ENCODE measurements at places on chromosomes 12 and 14. TPM values are rescaled to one million over a fixed set of nuclear protein-coding genes. Genes with fewer than 3 reads are reported as not detected.

GRCh38 chr14:77469067-77469505, 11.2 kb downstream of the AHSA1 start:
- peak; percentile 38 for DNase-seq

GRCh38 chr12:43237238-43237879, 314.6 kb downstream of the ADAMTS20 start:
- DNase-seq, result no peak

DNA sequence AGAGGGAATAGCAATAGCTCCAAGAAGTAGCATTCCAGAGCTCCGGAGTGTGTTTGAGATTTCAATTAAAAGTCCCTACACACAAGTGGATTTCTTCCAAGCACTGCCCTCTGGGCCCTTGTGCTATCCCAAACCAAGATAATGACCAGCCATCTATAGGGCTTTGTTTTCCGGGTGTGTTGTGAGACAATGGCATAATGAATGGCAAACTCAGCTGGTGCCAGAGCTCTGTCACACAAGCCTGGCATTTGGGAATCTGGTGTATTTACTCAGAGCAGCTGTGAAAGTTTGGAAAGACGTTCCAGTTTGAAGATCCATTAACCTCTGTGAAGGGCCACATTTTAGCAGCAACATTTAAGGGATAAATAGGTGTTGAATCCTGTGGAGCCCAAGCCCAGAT, 61.2 kb upstream of the TMTC2 start:
- no peak for DNase-seq

DNA sequence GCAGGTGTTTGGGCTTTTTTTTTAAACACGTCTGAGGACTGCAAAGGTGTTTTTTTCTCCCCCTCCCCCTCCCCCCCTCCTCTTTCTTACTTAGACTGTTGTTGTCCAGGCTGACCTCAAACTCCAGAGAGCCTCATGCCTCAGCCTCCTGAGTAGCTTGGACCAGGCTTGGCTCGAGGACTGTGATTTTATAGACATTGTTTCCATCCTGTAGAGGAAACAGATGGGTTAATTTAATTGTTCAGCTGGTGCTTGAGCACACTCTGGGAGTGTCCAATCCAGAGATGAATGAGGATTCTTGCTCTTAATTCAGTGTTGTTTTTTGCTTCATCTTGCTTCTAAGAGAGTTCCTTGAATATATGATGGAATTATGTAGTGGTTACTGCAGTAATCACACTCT, 42.1 kb downstream of the RASSF3 start:
- DNase-seq, result no peak

DNA sequence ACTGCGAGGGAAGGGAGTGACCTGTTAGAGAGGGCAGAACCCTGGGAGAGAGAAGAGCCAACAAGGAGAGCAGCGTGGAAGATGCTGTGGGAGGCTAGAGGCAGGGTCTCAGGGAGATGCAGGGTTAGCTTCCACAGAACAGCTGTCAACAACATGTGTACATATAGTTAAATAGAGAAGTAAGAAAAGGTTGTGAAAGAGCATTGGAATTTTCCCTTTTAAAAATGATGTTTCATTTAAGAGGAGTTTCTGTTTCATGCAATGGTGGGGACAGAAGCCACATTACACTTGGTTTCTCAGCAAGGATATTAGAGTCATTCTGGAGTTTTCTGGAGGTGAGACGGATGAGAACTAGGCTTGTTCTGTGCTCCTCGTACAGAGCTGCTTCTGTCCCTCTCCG, 23.8 kb upstream of the TBC1D30 start:
- DNase-seq, result no peak

The CKAP4 gene
- total RNA-seq, result 70.2 TPM

The RXYLT1 gene
- total RNA-seq, result 15.5 TPM

The NKX2-1 gene
- not detected for total RNA-seq

DNA sequence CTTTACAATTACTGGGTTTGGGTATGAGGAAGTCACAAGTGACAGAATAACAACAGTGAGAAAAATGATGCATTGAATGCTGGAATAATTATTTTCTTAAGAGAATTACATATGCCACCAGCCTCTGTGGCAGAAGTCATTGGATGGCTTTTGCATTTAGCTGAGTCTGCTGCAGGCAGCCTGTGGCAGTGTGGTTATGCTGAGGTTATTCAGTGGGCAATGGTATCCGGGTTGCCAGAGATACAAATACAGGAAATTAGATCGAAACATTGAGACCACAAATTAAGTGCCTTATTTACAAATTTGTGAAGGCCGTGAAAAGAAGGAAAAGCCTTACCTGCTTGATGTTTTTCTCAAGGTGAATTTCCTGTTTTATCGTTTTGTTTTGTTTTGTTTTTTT, 1050.0 kb downstream of the GALC start:
- DNase-seq, result no peak

- DNase-seq, result no peak
Measured at GRCh38 chr12:56571121-56571520, 49.5 kb downstream of the RBMS2 start.

The PTMS gene
- 42.1 TPM for total RNA-seq

DNA sequence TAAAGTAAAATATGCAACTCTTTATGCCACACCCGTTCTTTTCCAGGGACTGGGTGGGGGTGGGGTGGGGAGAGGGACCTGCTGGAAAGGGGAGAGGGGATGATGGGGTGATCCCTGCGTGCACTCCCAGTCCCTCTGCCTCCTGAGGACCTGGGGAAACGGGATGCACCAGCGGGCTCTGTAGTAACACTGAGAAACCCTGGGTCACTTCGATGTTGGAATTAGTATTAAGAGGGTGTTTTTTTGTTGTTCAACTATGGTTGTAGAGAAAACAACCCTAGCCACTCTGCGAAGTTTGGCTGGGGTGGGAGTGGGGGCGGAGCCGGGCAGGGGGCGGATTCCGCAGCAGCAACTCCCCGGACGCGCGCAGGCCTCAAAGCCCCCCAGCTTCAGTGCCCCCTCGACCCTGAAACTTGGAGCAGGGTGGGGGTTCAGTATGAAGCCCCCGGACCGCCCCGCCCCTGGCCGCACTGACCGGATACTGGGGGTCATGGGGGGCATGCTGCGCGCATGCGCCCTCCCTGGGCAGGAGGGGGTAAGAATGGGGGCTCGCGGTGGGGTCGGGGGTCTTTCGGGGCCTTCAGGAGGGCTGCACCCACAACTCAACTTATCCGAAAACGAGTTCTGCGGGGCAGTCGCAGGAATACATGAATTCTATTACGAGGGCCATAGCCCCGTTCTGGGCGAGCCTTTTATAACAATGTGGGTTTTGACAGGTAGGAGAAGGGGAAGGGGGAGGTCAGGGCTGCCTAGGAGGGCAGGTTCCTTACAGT, 1.3 kb upstream of the ARHGEF25 start:
- DNase-seq, result no peak

DNA sequence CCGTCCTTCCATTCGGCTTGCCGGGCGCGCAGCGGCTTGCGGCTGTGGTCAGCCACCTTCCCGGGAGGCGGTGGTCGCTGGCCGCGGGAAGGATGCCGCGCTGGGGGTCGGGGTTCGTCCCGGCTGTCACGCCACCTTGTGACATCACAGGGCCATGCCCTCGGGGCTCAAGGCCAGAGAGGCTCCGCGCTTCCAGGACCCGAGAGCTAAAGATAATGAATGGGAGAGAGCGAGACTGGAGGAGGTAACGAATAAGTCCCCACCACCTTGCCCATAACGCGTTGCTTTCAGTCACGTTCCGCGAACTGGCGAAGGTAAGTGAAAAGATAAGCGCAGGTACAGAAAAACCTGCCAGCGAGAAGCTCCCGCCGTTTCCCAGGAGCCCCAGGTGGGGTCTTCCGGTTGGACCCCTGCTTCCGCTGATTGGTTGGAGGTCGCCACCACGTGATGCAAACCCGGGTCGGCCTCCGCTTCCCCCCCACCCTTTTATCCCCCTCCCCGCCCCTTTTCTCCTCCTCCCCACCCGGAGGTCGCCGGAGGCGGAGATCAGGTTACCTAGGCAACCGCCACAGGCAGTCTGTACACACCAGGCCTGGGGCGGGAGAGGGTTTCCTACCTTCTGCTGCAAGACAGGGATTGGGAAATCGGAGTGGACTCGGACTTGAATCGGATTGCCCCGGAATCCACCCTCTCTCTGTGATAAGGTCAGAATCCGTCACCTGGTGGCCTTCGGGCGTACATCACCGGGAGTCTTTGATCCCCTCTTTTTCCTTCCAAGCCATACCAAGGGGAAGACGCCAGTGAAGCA, at the start of gene LRRC9:
TSS of gene LRRC9 (plus strand) at position 575 of the 808 bp plus-strand sequence.
- DNase-seq, result peak; percentile 93

The EPYC gene
- total RNA-seq, result not detected

The STYK1 gene
- not detected for total RNA-seq

The SCNN1A gene
- 1.5 TPM for total RNA-seq

The PTPN21 gene
- total RNA-seq, result 3.3 TPM

The AKAP3 gene
- 0.49 TPM for total RNA-seq

DNA sequence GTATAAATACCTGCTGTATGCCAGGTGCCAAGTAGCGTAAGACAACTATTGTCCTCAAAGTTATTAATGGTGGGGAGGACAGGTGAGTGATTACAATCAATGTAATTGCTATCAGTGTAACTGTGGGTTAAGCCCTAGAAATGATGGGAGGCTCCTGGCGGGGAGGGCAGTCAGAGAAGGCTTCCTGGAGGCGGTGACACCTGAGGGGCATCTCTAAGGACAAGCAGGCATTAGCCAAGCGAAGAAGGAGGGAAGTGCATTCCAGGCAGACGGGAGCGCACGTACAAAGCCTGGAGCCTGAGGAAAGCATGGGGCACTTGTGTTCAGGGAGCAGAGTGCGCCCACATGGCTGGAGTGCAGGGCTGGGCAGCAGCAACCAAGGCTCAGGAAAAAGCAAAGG, 182.9 kb upstream of the PRMT8 start:
- DNase-seq, result no peak

The TRPV4 gene
- total RNA-seq, result 0.35 TPM

GRCh38 chr14:23021434-23021833, 11.5 kb upstream of the C14orf93 start:
- no peak for DNase-seq

- no peak for DNase-seq
Measured at GRCh38 chr12:127941332-127941731, 325.6 kb upstream of the TMEM132C start.

DNA sequence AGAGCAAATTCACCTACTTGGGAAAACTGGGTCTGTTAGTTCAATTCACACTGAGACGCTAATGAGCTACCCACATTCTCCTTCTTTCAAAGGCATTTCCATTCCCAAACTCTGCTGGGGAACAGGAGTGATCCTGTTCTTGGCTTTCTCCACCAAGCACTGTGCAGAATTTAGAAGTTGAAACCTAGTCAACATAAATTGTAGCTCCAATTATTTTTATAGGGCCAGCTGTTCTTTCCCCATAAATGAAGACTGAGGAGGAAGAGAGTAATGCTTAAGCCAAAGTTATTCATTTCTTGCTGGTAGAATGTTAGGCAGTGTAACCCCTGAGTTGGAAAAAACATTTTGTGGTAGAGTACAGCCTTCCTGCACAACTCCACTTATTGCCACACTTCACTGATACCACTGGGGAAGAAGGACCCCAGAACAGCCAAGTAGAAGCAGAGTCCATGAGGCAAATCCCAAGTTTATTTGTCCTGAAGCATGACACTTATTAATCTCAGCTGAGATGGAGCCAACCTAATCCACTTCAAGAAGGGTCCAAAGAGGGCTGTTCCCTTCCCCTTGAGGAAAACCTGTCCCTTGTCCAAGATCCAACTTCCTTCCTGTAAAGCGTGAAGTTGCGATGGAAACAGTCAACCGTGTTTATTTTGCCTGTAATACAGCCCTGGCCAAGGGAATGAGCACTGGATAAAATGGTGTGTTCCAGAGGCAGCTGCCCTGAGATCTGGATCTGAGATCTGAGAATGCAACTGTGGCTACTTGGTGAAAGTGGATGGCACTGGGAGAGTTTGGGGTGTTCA, 151.8 kb downstream of the TBX5 start:
- no peak for DNase-seq

GRCh38 chr14:56808383-56809269, 1.7 kb downstream of the OTX2 start:
- no peak for DNase-seq

DNA sequence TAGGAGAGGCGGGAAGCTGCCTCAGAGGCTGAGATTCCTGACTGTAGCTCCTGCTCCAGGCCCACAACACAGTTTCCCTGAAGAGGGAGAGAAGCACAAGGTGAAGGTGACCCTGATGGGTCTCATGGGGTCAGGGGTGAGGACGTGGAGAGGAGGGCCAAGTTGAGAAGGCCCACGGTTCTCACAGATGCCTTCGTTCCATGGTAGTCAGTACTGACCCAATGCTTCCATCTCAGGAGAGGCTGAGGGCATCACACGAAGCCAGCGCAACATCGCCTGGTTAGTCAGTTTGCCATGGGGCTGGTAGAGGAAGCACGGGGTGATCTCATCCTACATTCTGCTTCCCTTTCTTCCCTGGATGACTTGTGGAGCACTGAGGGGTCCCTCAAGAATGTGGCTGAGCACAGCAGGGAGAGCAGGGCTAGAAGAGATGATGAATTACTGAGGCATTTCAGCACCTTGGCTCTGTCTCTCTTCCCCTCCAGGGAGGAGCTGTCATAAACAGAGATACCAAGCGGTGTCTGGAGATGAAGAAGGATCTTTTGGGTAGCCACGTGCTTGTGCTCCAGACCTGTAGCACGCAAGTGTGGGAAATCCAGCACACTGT, 51.9 kb downstream of the GALNT8 start:
- no peak for DNase-seq

DNA sequence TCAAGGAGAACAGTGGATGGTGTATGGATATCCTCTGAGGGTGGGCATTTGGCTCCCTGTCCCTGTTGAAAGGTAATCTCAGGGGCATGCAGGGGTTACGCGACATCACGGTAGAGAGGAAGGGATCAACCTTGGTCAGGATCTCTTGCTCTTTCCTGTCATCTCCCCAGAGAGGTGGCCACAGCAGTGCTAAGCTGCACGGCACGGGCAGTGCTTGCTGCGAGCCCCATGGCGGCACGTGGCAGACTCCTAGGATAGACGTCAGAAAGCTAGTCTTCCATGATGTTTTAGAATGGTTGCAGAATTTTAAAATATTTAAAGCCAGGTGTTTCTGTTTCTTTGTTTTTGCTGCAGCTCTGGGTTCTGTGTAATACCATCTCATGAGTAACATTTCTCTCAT, 41.0 kb downstream of the DYNC1H1 start:
- no peak for DNase-seq

The SINHCAF gene
- total RNA-seq, result 132 TPM

- no peak for DNase-seq
Measured at GRCh38 chr12:89700191-89700810, 8.3 kb downstream of the ATP2B1 start.

- DNase-seq, result no peak
Measured at GRCh38 chr14:93120517-93120916, 4.8 kb upstream of the ITPK1 start.

DNA sequence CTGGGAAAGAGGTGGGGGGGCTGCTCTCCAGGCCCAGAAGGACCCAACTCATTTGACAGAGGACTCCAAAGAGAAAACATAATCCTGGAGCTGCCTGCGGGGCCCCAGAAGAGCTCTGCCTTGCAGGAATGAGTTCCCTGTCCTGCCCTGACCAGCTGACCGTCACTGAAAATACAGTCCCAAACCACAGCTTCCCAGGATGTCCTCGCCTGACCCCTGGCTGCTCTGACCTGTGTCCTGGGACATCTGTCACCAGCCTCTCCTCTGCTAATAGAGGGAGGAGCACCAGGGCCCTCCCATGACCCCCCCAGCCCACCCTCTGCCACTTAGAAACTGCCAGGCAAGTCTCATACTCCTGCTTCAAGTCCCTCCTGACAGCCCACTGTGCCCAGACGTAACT, 9.8 kb downstream of the FIGNL2 start:
- no peak for DNase-seq

GRCh38 chr12:66709893-66710292, 31.0 kb upstream of the GRIP1 start:
- no peak for DNase-seq

The LRRIQ1 gene
- not detected for total RNA-seq

Measured in HepG2 (cell line).